ENCODE measurements at places on chromosomes 5 and 9.

DNA sequence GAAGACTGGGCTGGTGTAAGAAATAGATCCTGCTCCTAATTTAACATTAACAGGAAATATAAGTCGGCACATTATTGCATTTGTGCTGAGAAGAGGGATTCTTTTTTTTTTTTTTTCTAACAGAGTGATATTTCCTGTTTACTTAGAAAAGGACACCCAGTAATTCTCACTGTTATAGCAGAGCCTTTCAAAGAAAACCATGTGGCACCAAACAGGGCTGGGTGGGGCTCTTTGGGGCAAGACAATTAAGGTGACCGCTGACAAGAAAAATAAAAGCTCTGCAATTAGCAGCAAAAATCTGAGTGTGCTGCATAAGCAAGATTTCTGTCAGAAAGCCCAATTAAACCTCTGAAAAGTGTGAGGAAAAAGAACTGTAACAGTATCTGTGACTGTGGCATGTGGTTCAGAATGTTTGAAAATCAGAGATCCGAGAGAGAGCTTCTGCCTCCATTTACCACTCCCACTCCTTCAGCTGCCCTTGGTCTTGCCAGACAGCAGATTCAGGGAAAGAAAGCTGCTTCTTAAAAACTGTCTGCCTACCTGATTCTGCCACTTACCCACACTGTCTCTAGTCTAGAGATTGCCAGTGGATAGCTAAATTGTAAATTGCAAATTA lies 77.1 kb upstream of the IQGAP2 start:
- peak; percentile 29 for DNase-seq

GRCh38 chr9:132797861-132798659 lies 80.0 kb downstream of the AK8 start:
- no peak for DNase-seq

DNA sequence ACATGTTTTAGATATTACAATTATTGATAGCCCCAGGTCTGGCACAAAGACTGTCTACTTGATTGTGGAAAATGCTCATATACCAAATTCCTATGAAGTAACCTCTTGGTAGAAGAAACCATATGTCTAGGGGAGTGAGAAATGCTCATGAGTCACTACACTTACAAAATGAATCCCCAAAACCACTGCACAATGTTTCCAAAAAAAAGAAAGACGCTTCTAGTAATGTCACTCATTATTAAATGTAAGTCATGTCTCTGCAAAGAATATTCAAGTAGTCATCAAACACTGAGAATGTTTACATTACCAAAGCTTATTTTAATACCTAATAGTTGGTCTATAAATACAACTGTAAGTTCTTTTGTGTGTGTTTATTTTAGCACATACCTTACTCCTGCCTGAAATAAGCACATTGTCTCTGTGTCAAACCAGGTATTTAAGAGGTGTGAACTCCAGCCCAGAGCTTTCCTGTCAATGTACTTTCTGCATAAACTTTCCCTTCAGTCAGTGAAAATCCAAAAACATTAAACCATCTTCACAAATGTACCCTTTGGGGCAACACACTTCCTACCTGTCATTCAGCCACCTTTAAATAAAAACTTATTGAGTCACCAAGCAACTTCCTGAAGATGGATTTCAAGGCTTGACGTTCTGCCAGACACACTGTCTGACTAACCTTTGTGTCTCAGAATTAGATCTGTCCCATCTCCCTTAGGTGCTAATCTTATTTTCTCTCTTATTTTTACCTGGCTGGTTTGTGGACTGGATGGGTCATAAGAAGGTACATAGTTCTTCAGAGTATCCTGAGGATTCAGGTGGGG lies 194.0 kb downstream of the NFIB start:
- DNase-seq = no peak

DNA sequence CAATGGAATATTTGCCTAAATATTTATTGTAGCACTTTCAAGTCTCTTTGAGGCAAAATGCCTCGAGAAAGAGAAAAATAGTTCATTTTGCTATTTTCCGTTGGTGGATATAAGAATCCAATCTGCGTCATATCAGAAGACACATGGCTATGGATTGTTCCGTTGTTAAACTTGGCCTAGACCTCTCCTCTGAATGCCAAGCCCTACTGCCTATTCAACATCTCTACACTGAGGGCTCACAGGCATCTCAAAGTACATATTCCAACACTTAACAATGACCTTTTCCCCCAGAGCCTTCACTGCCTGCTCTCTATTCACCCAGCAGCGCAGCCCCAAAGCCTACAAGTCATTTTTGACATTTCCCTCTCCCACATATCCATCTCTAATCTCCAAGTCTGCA lies 350.1 kb downstream of the GLIS3 start:
- DNase-seq = no peak

DNA sequence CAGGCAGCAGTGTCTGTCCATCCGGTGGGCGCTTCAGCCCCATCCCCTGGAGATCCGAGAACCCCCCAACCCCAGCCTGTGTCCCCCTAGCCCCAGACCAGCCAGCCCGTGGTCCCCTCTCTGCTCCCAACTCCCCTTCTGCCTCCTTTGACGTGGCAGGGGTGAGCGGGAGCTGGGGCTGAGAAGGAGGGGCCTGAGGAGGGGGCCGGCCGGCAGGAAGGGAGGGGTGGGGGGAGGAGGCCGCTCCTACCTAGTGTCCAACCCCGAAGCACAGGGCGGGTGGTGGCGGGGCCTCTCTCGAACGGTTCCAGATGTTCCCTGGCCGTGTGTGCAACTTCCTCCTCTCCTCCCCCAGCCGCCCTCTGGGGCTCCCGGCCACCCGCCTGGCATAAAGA lies 31.0 kb downstream of the GOLGA2 start:
- no peak for DNase-seq

GRCh38 chr5:158979749-158980521 lies 119.8 kb downstream of the EBF1 start:
- DNase-seq = no peak

GRCh38 chr5:65326922-65327321 lies 154.8 kb downstream of the ADAMTS6 start:
- no peak for DNase-seq

GRCh38 chr5:65663804-65664521 lies 39.1 kb downstream of the SHLD3 start:
- DNase-seq = no peak

DNA sequence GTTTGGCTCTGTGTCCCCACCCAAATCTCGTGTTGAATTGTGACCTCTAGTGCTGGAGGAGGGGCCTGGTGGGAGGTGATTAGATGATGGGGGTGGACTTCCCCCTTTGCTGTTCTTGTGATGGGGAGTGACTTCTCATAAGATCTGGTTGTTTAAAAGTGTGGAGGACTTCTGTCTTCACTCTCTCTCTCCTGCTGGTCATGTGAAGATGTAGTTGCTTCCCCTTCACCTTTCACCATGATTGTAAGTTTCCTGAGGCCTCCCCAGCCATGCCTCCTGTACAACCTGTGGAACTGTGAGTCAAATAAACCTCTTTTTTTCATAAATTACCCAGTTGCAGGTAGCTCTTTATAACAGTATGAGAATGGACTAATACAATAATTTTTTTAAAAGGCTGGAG lies 10.6 kb upstream of the MYO10 start:
- no peak for DNase-seq

DNA sequence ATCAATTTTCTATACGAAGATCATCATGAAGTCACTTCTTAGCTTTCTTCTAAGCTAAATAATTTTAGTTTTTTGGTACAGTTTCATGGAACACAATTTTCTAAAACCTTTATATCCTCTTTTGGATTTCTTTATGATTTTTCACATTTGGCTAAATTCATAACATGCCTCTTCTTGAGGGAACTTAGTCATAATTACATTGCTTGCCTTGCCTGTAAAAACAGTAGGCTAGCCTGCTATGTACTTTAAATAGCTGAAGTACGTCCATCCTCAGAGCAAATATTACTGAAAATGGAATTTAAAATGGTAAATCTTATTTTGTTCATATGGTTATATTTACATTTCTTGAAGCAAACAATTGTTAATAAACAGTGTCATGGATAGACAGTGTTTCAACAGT lies 225.0 kb downstream of the VPS13A start:
- no peak for DNase-seq

- DNase-seq = no peak
These were observed 9.0 kb downstream of the FXN start for GRCh38 chr9:69044240-69045219.

DNA sequence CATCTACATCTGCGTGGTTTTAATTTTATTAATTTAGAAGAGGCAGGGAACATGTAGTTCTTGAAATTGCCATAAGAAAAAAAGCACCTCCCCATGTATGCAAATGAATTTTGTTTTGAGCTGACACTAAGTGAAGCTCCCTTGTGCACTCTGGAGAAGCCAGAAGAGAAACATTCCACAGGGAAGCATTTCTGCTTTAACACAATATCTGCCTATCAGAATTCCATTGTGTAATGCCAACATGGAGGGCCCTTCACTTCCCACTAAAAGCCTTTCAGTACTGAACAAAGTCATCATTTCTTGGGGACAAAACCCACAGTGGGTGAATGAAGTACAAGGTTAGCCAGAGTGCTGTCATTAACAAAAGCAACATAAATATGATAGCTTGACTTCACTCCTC lies 59.7 kb downstream of the PRELID2 start:
- DNase-seq = no peak

DNA sequence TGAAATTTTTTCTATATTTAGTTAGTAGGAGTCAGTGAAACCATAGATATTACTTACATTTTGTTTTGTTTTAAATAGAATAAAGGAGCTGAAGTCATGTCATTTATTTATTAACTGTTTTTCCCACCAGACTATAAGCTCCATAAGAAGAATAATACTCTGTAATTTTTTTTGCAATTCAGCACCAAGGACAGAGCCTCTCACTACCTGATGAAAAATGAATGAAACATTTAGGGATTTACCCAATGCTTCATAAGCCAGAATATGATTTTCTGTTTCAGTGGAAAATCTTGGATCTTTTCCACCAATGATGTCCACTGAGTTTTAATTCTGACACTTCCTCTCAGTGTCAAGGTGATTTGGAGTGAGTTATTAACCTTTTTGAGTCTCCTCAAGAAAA lies 624.9 kb upstream of the GRAMD2B start:
- no peak for DNase-seq

- DNase-seq = no peak
These were observed 107.1 kb upstream of the FTMT start for GRCh38 chr5:121744577-121744976.

GRCh38 chr5:68011801-68012200 lies 203.8 kb upstream of the PIK3R1 start:
- no peak for DNase-seq

All from activated CD4-positive, alpha-beta T cell treated with anti-CD3 and anti-CD28 coated beads for 4 hours (primary cell).